ENCODE measurements at places on chromosomes 2 and 18. TPM values are rescaled to one million over a fixed set of nuclear protein-coding genes. Genes with fewer than 3 reads are reported as not detected.

CNTNAP5 gene
- not detected for total RNA-seq

C2orf76 gene
- 12.2 TPM for total RNA-seq

CIB4 gene
- total RNA-seq: not detected

FTCDNL1 gene
- 1.00 TPM for total RNA-seq

ZAP70 gene
- total RNA-seq: not detected

CFAP65 gene
- not detected for total RNA-seq

CROCC2 gene
- 0.14 TPM for total RNA-seq

TGFA gene
- 0.28 TPM for total RNA-seq

CTAGE1 gene
- not detected for total RNA-seq

TBR1 gene
- total RNA-seq: not detected

IDH1 gene
- 357 TPM for total RNA-seq

TWIST2 gene
- total RNA-seq: 45.2 TPM

FHOD3 gene
- 16.9 TPM for total RNA-seq

MEP1B gene
- not detected for total RNA-seq

TMEM163 gene
- not detected for total RNA-seq

NMS gene
- not detected for total RNA-seq

MROH2A gene
- under 0.01 TPM for total RNA-seq
